Stimulated activated CD4-positive, alpha-beta T cell treated with anti-CD3 and anti-CD28 coated beads, Interleukin-2, amount 100 ng/mL, for 48 hours (primary cell): ENCODE measurements at places on chromosomes 2 and 18.

DNA sequence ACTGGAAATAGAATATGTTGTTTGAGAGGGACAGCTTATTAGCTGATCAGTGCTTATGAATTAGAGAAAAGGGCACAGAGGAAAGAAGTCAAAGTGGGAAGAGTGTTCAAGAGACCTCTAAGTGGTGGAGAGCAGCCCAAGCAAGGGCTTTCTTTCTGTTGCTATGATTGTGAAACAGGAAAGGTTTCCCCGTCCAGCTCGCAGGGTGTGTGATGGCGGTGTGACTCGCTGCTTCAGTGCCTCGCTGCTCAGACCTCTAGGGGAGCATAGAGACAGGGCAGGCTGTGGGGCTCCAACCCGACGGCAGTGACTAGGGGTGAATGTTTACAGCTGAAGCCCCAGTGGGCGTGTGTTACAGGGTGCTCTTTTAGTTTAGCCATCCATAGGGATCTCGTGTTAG is 166.5 kb upstream of the COPS8 start:
- no peak for DNase-seq

GRCh38 chr2:18251486-18251885 is 309.0 kb downstream of the RDH14 start:
- DNase-seq: no peak

DNA sequence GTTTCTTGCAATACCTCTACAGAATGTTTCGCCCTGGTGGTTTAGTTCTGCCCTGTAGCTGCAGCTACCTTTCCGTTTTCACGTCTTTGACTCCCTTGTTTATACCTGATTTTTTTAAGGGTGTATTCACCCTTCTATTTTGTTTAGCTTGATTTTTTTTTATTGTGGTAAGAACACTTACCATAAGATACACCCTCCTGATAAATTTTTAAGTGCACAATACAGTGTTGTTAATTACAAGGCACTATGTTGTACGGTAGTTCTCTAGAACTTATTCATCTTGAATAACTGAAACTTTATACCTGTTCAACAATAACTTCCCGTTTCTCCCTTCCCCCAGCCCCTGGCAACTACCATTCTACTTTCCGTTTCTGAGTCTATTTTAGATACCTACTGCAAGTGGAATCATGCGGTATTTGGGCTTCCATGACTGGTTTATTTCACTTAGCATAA is 48.9 kb upstream of the NABP1 start:
- no peak for DNase-seq

- no peak for DNase-seq
Measured at GRCh38 chr2:33277002-33277426, 199.4 kb upstream of the RASGRP3 start.

DNA sequence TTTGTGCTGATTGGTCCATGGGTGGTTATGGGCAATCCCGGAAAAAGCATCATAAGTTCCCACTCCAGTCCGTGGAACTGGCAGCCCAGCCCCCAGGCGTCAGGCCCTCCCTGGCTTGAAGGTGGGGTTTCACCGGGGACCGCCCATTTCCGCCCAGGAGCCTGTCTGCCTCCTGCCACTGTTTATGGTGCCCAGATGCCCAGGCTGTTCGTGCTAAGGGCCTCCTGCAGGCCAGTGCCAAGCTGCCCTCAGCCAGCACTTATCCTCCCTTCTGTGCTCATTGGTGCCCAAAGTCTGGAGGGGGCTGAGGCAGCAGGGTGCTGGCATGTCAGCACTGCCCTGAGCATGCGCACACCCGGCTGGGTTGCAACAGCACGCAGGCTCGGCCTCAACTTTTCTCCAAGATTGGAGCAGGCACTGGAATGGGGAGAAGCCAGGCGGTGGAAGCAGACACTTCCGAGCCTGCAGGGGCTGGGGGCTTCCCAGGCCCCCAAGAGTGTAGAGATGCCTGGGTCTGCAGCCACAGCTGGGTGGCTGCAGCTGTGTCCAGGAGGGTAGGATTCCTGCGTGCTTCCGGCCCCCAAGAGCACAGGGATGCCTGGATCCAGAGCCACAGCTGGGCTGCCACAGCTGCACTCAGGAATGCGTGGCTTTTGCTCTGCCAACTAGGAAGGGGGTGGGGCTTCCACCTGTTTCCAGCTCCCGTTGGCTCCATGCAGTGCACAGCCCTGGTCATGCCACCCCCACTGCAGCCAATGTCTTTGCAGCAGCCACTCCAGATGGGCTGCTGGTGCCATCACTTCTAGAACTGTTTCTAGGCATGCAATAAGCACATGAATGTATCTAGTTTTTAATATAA is 74.0 kb downstream of the AGPS start:
- DNase-seq: no peak

DNA sequence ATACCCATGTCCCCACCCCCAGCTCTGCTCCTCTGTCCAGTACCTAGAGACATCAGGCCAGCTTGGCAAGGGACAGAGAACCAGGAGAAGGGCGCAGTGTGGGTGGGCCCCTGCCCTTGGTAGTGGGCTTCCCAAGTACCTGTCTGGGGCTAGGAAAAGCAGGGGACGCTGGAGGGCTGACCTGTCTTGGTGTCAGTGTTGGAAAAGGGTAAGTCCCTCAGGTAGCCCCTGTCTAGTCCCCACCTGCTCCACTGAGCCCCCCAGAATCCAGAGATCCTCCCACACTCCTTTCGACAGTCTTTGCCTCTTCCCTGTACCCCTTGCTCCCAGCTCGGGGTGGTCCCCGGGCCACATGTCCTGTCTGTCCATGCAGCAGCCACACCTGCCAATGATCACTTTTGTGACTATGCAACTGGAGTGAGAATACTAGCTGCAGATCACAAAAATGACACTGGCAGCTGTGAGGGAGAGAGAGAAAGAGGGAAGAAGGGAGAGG is 14.6 kb downstream of the DNAJB2 start:
- no peak for DNase-seq

DNA sequence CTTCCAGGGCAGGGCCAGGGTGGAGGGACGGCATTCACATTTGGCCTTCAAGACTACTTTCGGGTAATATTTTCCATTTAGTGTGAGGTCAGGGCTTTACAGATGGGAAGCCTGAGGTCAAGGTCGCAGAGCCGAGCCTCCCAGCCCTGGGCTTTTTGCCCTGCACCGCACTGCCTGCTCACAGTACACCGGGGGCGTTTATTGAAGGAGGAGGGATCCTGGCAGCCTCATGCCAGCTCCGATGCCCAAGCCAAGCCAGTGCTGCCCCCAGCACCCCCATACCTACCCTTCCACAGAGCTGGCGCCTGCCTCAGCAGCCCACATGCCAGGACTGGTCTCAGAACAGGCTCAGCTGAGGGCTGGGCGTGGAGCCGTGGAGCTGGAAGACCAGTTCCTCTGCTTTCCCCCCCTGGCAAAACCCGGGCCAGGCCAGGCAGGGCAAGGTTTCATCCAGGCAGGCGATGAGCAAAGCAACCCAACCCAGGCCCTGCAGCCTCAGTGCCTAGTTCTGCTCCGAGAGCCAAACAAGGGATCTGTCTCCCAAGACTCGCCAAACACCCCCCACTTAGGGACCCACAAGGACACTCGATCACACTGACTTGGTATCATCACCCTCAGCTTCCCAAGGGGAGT is 11.9 kb downstream of the SDC1 start:
- no peak for DNase-seq

DNA sequence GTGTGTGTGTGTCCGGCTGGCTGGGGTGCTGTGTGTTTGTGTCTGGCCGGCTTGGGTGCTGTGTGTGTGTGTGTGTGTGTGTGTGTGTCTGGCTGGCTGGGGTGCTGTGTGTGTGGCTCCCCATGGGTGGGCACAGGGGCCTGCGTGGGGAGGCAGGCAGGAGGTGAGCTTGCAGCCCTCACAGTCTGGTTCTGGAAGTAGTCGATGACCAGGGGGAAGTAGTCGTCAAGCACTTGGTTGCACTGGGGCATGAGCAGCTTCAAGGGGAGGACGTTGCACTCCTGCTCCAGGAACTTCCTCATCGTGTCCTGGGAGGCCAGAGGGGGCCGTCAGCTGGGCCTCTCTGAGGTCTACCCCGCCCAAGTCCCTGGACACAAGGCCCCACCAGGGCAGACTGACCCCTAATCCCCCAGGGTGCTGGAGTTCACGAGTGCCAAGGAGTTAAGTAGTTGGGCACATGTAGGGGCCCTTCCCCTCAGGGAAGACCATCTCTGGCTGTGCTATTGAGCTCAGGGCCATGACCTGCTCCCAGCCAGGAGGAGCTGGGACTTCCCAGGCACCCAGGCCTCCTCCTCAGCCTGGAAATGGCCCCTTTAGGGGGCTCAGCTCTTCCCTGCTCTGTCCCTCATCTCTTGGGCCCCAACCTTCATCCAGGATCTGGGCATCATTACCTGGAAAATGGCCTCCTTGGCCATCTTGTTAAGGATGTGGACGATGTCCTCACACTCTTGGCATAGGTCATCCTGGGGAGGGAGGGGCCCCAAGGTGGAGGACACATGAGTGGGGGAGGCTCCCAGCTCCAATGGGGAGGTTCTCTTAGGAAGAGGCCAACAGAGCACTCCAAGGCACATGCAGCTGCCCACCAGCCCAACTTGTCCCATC is 1.3 kb downstream of the SFTPB start:
- DNase-seq: no peak

DNA sequence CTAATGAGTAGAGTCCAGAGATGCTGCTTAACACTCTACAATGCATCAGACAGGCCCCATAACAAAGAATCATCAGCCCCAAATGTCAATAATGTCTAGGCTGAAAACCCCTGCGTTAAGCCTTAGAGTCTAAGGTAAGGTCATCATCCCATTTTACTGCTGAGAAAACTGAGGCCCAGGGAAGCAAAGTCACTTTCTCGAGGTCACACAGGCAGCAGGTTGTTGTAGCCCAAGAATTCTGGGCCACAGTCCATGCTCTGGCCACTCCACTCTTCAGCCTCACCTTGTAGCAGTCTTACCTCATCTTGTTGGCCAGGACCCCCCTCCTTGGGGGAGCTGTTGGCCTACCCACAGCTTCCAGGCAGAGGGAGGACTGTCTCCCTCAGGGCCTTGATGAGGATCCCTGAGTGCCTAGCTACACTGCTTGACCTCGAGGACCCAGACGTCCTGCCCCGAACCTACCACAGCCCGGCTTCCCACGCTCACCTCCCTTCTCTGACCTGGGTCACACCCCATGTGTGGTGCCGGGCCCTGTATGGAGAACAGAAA is 54.4 kb downstream of the SMAD7 start:
- DNase-seq: no peak
